ENCODE measurements at places on chromosomes 1 and 21. TPM values are rescaled to one million over a fixed set of nuclear protein-coding genes. Genes with fewer than 3 reads are reported as not detected.

Gene KLF17
- not detected for polyA plus RNA-seq

DNA sequence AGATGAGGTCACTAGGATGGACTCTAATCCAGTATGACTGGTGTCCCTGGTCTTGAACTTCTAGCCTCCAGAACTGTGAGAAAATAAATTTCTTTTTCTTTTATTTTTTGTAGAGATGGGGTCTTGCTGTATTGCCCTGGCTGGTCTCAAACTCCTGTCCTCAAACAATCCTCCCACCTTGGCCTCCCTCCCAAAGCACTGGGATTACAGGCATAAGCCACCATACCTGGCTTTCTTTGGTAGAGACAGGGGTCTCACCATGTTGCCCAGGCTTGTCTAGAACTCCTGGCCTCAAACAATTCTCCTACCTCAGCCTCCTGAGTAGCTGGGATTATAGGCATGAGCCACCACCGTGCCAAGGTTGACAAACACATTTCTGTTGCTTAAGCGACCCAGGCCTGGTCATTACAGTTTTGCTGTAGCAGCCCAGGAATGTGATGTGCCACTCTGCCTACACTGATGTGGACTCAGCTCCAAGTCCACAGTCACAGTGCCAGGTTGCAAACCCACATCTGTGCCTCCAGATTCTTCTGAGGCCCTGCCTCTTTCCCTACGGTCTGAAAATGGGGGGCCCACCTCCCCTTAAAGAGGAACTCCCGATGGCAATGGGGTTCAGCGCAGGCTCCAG lies 15.9 kb downstream of the PYCR2 start:
- H3K36me3 ChIP-seq: no peaks in the 10 kb centered on the region
- no peaks in the 10 kb centered on the region for H3K27me3 ChIP-seq
- DNase-seq: no peak
- H3K4me3 ChIP-seq: no peak overlapping the region
- peaks cover 25% of the 10 kb centered on the region for H3K4me1 ChIP-seq

DNA sequence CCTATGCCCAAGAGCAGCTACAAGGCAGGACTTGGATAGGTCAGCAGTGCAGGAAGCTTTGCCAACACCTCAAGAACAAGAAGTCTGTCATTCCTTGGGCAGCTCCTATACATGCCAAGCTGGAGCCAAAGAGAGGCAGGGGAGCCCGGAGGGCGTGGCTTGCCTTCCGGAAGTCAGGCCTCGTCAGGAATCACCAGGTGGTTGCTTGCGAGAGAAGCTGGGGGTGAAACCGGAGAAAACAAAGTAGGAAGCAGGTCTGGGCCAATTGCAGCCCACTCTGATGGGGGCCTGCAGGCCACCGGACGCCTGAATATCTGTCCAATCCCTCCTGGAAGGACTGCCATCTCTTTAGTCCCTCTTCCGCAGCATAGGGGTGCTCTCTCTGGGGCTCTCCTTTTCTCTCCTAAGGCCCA lies 794 bp upstream of the FAM76A start:
- H3K27ac ChIP-seq: peak overlapping the region; percentile 88
- DNase-seq: no peak
- H3K4me1 ChIP-seq: peaks cover 21% of the 10 kb centered on the region
- H3K4me3 ChIP-seq: peak overlapping the region; percentile 64
- H3K36me3 ChIP-seq: peaks cover 8% of the 10 kb centered on the region

Gene SPATA17
- polyA plus RNA-seq: not detected

DNA sequence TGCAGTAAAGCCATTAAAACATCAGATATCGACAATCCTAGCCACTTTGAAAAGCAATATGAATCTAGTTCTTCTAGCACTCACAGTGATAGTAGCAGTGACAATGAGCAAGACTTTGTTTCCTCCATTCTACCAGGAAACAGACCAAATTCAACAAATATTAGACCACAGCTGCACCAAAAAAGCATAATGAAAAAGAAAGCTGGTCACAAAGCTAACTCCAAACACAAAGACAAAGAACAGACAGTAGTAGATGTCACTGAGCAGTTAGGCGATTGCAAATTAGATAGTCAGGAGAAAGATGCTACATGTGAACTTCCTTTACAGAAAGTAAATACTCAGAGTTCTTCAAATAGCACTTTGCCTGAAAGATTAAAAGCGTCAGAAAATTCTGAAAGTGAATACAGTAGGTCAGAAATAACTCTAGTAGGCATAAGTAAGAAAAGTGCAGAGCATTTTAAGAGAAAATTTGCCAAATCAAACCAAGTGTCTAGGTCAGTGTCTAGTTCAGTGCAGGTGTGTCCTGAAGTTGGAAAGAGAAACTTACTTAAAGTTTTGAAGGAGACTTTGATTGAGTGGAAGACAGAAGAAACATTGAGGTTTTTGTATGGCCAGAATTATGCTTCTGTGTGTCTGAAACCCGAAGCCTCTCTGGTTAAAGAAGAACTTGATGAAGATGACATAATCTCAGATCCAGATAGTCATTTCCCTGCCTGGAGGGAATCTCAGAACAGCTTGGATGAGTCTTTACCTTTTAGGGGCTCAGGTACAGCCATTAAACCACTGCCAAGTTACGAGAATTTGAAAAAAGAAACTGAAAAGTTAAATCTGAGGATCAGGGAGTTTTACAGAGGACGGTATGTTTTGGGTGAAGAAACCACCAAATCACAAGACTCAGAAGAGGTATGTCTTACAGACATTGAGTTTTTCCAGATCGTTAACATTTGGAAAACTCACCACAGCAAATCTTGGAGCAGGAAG lies 24.9 kb downstream of the RPAP2 start:
- peak overlapping the region; percentile 38 for H3K4me3 ChIP-seq
- H3K27me3 ChIP-seq: no peaks in the 10 kb centered on the region
- DNase-seq: no peak

Gene IGSF5
- polyA plus RNA-seq: not detected

- no peaks in the 10 kb centered on the region for H3K27me3 ChIP-seq
- no peaks in the 10 kb centered on the region for H3K4me1 ChIP-seq
- H3K27ac ChIP-seq: no peak overlapping the region
- H3K36me3 ChIP-seq: no peaks in the 10 kb centered on the region
- H3K4me3 ChIP-seq: no peak overlapping the region
Observed at GRCh38 chr1:173580071-173580470, 22.8 kb downstream of the SLC9C2 start.

Gene PRELP
- polyA plus RNA-seq: not detected

- H3K36me3 ChIP-seq: no peaks in the 10 kb centered on the region
- H3K27ac ChIP-seq: no peak overlapping the region
- H3K27me3 ChIP-seq: no peaks in the 10 kb centered on the region
- no peak overlapping the region for H3K4me3 ChIP-seq
- no peaks in the 10 kb centered on the region for H3K4me1 ChIP-seq
- no peak for DNase-seq
Observed at GRCh38 chr1:192311281-192311680, 5.5 kb upstream of the RGS21 start.

Gene HHIPL2
- not detected for polyA plus RNA-seq

DNA sequence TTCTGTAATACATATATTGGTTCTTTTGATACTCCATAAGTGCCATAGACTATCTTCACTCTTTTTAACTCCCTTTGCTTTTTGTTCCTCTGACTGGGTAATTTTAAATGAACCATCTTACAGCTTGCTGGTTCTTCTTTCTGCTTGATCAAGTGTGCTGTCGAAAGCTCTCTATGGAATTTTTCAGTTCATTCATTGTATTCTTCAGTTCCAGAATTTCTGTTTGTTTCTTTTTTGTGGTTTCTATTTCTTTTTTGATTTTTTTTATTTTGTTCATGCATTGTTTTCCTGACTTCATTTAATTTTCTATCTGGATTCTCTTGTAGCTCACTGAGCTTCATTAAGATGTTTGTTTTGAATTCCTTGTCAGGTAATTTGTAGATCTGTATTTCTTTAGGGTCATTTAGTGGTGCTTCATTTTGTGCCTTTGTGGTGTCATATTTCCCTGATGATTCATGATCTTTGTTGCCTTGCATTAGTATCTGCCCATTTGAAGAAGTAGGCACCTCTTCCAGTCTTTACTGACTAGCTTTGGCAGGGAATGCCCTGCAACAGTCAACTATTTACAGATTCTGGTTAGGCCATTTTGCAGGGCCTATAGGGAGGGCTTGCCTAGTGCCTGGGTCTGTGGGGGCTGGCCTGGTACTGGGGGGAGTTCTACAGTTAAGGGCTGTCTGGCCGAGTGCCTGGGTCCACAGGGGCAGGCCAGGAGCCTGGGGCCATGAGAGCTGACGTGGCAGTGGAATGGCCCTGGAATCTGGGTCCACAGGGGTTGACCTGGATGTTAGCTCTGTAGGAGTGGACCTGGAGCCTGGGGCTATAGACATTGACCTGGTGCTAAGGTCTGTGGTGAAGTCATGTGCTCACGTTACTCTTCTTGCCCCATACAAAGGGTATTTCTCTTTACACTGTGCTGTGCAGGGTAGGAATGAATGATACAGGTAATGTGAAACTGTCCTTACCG lies 89.7 kb downstream of the MAGI3 start:
- no peak overlapping the region for H3K4me3 ChIP-seq
- H3K36me3 ChIP-seq: no peaks in the 10 kb centered on the region
- no peak for DNase-seq
- no peak overlapping the region for H3K27ac ChIP-seq

DNA sequence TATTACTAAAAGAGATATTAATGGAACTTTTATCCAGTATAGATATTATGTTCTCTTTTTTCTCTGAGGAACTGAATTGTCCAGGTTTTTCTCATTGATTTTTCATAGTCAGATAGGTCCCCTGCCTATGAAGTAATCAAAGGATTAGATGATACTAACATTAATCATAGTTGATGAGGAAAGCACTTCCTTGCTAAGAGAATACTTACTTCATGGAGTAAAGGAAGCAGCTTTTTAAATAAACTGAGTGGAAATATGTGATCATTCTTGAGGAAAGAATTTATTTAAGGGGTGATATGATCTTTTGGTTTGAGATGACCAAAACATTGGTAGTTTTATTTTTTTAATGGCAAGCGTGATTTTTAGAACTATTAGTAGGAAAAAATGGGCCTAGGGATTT lies 58.9 kb downstream of the SWT1 start:
- H3K27ac ChIP-seq: no peak overlapping the region
- H3K27me3 ChIP-seq: no peaks in the 10 kb centered on the region
- DNase-seq: no peak
- no peaks in the 10 kb centered on the region for H3K4me1 ChIP-seq
- H3K36me3 ChIP-seq: no peaks in the 10 kb centered on the region
- H3K4me3 ChIP-seq: no peak overlapping the region

Gene SVBP
- polyA plus RNA-seq: 82.9 TPM

GRCh38 chr1:24745711-24746413 lies 615 bp downstream of the CLIC4 start:
- peaks cover 2% of the 10 kb centered on the region for H3K27me3 ChIP-seq
- H3K36me3 ChIP-seq: no peaks in the 10 kb centered on the region
- no peak overlapping the region for H3K27ac ChIP-seq
- peak overlapping the region; percentile 58 for H3K4me3 ChIP-seq

GRCh38 chr1:24996456-24996855 lies 66.4 kb upstream of the RUNX3 start:
- no peaks in the 10 kb centered on the region for H3K27me3 ChIP-seq
- no peaks in the 10 kb centered on the region for H3K36me3 ChIP-seq
- H3K4me1 ChIP-seq: peaks cover 55% of the 10 kb centered on the region
- no peak overlapping the region for H3K27ac ChIP-seq
- H3K4me3 ChIP-seq: no peak overlapping the region
- DNase-seq: no peak

DNA sequence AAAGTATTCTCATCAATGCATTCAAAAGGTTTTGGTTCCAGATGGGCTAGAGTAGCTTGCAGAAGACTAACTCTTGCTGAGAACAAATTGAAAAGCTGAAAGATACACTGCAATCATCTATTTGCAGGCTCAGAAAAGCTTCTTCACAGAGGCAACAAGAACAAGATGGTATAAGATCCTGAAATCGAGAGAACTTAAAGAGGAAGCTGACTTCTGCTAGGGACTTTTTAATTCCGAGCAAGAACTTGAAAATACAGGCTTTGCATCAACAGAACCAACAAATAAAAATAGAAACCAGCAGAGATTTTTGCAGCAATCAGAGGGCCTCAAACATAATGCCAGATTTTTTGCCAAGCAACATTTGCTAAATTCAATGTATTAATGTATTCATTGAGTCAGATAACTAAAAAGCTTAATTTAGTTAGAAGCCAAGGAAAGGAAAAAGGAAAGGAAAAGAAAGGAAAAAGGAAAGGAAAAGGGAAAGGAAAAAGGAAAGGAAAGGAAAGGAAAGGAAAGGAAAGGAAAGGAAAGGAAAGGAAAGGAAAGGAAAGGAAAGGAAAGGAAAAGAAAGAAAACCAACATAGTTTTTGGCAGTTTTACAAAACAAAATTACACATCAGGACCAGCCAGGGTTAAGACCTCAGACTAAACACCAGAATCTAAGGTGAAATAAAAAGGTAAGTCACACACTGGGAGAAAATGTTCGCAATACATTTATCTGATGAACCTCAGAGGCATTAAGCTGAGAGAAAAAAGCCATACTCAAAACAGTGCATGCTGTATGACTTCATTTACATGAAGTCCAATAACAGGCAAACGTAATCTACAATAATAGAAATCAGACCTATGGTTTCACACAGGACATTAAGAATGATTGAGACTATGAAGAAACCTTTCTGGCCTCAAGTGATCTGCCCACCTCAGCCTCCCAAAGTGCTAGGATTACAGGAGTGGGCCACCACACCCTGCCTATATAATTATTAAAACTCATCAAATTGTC lies 42.6 kb downstream of the FAF1 start:
- no peak overlapping the region for H3K4me3 ChIP-seq
- DNase-seq: no peak
- no peaks in the 10 kb centered on the region for H3K36me3 ChIP-seq

DNA sequence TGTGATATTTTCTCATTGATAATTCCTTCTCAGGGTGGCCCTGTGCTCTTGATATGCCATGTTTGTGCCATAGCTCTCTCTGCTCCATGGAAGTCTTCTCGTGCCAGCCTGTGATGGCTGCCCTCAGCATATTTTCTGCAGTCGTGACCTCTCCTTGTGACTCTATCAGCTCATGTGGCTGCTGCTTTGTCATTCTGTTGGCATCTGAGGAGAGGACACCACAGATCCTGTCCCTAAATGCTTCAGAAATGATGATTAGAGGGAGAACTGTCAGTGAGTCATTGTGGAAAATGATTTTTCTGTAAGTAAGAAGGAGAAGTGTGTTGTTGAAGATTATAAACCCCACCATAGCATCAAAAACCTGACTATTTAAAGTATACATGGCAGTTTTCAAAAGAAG lies 286.0 kb downstream of the ADGRL2 start:
- no peak overlapping the region for H3K4me3 ChIP-seq
- no peak for DNase-seq
- H3K27me3 ChIP-seq: no peaks in the 10 kb centered on the region
- H3K4me1 ChIP-seq: no peaks in the 10 kb centered on the region

GRCh38 chr1:191618181-191618580 lies 540.1 kb upstream of the RGS18 start:
- no peak overlapping the region for H3K4me3 ChIP-seq
- no peak overlapping the region for H3K27ac ChIP-seq
- no peaks in the 10 kb centered on the region for H3K36me3 ChIP-seq
- no peaks in the 10 kb centered on the region for H3K27me3 ChIP-seq
- no peak for DNase-seq
- H3K4me1 ChIP-seq: no peaks in the 10 kb centered on the region

Measured in CD4-positive, CD25-positive, alpha-beta regulatory T cell (primary cell).